ENCODE measurements at places on chromosomes 6 and 20.

GRCh38 chr6:26225848-26226578, 138.8 kb downstream of the HFE start:
- DNase-seq: no peak

- DNase-seq: no peak
Observed at GRCh38 chr6:31651602-31652191, 764 bp downstream of the BAG6 start.

DNA sequence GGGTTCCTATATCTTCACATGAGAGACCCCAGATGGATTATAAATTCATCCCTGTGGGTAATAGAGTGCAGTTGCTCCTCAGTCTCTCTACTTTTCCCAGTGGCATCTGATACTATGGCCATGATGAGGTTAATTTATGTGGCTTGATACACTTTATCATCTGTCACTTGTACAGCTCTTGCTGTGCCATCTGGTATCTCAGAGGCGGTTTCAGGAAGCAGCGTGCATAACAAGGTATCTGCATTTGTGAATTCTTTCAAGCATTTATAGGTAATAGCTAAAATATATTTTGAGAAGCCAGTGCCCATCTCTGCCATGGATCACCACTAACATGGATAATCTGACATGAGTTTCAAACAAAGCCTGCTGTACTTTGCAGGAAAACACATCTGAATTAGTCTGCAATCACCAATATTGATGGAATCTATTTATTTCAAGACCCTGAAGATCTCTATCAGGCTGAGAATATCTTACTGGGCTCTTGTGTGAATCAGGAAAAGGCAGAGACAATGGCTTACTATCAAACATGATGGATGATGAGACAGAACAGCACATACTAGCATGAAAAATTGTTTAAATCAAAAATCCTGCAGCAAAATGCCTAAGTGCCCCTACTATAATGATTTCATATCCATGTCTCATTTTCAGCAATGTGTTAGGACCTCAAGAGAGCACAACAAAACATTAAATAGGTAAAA, 548.7 kb upstream of the MAP3K7 start:
- no peak for DNase-seq

GRCh38 chr6:162825597-162825996, 97.8 kb downstream of the PACRG start:
- no peak for DNase-seq

DNA sequence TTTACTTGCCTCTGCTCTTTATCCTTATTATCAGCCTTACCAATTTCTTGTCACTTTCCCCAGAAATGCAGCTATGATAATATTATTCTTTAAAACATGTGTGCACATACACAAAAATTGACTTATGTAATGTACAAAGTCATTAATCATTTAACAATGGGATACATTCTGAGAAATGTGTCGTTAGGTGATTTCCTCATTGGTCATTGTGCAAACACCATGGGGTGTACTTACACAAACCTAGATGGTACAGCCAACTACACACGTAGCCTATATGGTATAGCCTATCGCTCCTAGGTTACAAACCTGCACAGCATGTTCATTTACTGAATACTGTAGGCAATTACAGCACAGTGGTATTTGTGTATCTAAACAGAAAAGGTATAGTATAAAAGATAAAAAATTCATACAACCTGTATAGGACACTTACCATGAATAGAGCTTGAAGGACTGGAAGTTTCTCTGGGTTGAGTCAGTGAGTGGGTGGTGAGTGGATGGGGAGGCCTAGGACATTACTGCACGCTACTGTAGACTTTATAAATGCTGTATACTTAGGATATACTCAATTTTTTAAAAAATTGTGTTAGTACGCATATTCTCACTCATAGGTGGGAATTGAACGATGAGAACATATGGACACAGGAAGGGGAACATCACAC, 56.9 kb downstream of the HIVEP1 start:
- DNase-seq: no peak

DNA sequence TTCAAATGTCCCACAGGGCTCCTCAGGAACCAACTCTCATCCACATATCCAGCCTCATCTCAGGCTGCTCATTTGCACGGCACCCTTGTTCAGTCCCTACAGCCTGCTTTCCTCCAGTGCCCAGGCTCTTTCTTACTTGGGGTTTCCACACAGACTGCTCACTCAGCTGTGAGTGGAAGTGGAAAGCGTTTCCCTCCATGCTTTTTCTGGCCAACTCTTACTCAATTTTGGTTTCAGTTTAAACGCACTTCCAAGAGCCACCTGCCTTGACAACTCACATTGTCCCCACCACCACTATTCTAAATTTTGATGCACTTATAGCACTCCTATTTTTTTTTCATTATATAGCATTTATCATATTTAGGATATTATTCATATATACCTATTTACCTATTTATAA, 367.1 kb downstream of the PKHD1 start:
- DNase-seq: no peak

GRCh38 chr6:4133941-4134838, 1.2 kb downstream of the ECI2 start:
- DNase-seq: peak; percentile 23

GRCh38 chr20:59301343-59302007, 1.1 kb downstream of the EDN3 start:
- no peak for DNase-seq

DNA sequence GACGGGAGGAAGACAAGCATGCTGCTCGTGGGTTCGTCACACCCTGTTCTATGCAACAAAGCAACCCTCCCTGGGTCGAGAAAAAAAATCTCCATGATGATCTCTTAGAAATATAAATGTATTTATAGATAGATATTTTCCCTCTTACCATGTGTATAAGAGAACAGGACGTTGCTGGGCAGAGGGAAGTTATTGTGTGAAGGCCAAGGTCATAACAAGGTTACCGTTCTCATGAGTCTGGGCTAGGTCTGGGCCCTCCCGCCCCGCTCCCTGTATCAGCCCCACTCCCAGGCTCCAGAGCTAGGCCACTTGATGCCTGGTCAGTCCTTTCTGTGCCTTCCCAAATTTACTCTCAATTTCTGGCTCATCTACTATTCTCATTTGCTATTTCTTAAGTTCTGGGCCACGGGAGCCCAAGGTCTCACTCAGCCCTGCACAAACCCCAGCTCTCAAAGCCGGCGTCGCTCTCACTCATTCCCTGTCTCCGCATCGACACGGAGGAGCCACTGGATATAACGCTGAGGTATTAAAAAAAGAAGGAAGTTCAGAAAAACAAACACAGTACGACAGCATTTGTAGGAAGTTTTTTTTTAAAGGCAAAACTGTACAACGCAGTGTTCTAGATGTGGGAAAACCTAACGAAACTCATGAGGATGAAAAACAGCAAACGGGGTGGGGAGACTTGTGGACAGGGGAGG, 96.8 kb downstream of the PSMG4 start:
- DNase-seq: no peak

DNA sequence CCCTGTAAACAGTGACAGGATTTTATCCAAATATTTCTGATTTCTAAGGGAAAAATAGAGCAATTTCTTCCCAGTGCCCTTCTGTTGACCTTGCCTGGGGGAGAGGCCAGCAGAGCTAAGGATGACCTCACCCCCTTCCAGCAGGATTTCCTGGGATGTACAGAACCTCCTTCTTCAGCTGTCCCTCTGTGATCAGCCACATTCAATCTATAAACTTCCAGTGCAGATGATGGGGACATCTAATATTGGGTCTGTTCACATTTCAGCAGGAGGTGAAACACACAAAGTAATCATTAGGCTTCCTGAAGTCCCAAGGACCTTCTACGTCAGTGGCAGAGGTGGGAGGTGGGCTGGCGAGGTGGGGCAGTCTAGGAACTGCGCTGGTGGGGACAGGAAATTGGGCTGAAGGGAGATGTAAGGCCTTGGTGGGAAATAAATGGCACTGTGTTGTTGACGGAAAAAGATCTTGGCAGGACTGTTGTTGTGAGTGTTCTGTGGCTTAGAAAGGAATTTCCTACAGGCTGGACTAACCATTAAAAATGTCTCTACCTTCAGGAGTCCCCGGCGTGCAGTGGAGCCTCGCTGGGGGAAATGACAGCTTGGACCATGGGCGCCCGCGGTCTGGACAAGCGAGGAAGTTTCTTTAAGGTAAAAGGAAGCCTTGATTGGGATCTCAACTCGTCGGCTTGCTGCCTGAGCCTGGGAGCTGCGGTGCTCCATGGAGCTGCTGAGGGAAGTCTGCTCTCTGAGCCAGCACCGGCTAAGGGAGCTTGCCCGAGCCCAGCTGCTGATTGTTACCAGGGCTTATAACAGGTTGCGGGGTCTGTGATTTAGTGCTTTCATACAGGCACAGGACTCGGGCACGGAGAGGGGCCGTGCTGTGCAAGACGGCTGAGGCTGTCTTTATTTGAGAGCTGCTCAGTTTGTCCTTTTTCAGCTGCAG, 127.9 kb upstream of the NAA20 start:
- no peak for DNase-seq

DNA sequence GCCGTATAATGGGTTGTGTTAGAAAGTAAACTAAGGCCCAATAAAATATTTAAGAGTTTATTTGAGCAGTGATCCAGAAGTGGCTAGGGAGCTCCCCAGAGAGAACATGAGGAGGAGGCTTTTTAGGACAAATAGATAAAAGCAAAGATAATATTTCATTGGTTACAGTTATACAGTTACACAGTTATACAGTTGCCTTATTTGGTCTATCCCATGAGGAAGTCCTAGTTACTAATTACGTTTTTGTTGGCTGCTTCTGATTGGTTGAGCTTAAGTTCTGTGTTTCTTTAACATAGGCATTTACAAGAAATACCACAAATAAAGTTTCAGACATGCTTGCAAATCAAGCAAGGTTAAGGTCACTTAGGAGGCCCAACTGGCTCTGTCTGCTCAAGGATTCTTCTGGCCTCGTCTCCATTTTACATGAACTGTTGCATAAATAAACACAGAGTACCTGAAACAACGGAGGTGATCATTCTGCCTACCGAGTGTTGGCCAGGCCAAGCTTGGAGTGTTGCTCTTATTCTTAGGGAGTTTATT, 7.0 kb downstream of the UBD start:
- no peak for DNase-seq

- no peak for DNase-seq
Observed at GRCh38 chr6:157649311-157650260, 173.5 kb upstream of the SNX9 start.

- no peak for DNase-seq
Observed at GRCh38 chr20:18496042-18496441, 983 bp downstream of the RBBP9 start.

Measured in stimulated activated CD8-positive, alpha-beta memory T cell treated with anti-CD3 and anti-CD28 coated beads, Interleukin-2, amount 100 ng/mL, for 48 hours (primary cell).